Left ventricle myocardium superior (tissue), 1 donor: ENCODE measurements at places on chromosomes 4 and X.

DNA sequence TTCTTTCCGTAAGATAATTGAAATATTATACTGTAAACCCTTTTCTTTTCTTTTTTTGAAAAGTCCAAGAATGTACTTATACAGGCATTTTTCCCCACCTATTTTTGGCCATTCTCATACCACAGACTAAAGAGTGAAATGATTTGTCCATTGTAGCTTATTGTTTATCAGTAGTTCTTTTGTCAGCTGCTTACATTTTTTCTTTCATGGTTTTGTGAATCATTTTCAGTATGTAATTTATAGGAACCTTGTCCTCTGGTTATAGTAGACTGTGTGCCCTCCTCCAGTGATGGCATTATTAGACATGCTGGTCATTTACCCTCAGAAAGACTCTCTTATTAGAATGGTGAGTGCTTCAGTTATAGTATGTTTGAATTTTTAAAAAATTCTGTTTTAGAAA is 56.7 kb downstream of the CCKAR start:
- no peak for DNase-seq

DNA sequence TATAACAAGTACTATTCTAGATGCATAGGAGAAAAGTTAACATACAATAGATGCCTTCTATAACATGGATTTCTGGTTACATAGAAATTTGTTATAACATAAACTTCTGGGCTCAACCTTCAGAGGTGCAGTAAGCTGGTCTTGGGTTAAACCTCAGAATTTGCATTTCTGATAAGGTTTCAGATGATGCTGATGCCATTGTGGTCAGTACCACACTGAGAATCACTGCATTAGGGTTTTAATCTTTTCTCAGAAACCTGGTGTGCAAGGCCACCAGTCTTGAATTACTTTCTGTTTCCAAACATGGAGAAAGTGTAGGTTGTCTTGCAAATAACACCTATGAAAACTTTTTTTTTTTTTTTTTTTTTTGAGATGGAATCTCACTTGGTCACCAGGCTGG is 146.2 kb downstream of the SPOCK3 start:
- no peak for DNase-seq

DNA sequence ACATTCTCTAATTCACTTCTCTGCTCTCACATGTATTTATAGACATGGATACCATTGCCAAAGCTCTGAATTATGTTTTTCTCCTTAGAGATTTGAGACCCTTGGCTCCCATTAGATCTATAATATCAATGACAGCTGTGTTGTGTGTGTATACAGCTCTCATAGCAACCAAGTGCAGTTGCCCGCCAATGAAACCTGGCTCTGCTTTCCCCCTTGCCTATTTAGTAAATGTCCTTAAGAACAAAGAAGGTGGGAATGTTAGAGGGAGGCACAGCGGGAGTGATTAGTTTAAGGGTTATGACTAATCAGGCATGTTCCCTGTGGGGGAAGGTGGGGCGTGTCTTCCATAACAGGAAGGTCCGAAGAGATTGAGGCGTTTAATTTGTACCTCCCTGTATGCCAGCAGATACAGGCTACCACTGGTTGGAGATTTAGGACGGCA is 100.5 kb upstream of the TBC1D9 start:
- peak; percentile 29 for DNase-seq

- no peak for DNase-seq
Observed at GRCh38 chr4:54095110-54095825, 4.7 kb upstream of the GSX2 start.

GRCh38 chr4:83217721-83218522 is 66.7 kb downstream of the COQ2 start:
- no peak for DNase-seq

GRCh38 chr4:139768896-139769295 is 103.3 kb downstream of the MGST2 start:
- no peak for DNase-seq

DNA sequence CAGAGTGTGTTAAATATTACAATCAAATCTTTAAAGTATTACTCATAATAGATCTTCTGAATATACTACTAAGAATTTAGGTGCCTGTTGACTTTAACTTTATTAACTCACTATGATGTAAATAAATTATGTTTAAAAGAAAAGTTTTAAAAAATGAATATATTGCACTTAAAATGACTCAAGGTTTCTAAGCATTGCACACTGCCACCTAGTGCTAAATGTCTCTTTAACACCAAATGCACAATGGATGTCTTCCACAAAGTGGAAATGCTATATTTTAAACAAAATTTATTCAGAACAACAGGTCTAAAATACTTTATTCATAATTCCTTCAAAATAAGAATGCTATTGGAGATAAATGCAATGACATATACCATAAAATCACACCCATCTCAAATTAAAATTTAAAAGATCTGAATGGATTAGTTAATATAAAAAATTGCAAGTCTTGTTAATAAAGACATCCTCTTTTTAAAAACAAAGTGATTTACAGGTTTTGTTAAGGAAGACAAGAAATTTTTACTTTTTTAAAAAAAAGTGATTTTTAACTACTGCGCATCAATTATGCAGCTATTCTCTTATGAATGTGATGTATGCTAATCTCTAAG is 5.5 kb downstream of the INPP4B start:
- DNase-seq = no peak

- DNase-seq = no peak
Observed at GRCh38 chrX:85365370-85365995, 14.0 kb downstream of the POF1B start.

GRCh38 chr4:138241281-138242075 is 671 bp downstream of the SLC7A11 start:
- no peak for DNase-seq

DNA sequence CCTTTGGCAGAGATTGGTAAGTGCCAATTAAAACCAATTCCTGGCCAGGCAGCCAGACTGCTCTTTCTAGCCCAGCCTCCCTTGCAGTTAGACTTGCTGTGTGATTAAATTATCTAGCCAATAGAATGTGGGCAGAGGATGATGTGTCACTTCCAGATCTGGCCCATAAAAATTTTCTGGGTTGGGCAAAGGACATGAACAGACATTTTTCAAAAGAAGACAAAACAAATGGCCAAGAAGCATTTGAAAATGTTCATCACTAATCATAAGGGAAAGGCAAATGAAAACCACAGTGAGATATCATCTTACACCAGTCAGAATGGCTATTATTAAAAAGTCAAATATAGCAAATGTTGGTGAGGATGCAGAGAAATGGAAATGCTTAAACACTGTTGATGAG is 71.4 kb upstream of the STIM2 start:
- no peak for DNase-seq

DNA sequence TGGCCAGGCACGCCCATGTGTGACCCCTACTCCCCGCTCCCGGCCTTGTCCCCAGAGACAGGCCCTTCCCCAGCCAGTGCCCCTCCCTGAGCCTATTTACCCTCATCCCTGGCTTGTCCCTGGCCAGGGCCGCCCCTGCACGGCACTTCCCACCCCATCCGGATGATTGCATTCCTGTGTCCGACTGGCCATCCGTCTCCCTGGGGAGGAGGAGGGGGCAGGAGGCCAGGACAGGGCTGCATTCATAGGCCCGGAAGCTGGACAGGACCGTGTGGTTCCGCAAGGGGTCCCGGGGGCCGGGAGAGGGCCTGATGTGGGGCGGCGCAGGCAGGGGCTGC is 22.8 kb downstream of the CTBP1 start:
- peak; percentile 85 for DNase-seq

DNA sequence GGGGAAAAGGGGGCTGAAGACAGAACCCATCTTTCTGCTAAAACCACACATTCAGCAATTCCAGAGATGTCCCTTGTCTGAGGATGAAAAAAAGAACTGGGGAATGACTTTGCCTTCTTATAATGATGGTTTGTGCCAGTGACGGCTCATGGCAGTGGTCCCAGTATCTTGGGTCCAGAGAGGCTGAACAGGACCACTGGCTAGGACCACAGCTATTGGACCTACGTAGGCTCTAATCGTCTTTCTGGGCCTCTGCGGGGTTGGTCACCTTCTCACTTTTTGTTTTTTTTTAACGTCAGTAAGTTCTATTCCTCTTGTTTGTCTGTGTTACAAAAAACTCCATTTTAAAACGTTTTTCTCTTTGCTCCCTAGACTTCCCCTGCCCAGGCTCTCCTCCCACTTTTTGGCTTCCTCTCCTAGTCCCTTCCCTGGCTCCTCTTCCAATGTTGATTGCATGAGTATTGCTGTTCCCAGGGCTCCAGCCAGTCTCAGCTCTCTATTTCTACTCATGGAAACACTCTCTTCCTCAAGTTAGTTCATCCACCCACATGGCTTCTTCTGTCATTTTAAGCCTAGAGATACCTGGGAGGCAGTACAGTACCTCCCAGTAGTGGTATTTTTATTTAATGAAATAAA is 52.6 kb upstream of the STX18 start:
- DNase-seq = no peak

GRCh38 chr4:148065075-148065474 is 333.2 kb downstream of the ARHGAP10 start:
- no peak for DNase-seq
